ENCODE measurements at places on chromosomes 11 and 22.

- no peak for DNase-seq
Measured at GRCh38 chr11:121929581-121929980, 186.4 kb downstream of the BLID start.

DNA sequence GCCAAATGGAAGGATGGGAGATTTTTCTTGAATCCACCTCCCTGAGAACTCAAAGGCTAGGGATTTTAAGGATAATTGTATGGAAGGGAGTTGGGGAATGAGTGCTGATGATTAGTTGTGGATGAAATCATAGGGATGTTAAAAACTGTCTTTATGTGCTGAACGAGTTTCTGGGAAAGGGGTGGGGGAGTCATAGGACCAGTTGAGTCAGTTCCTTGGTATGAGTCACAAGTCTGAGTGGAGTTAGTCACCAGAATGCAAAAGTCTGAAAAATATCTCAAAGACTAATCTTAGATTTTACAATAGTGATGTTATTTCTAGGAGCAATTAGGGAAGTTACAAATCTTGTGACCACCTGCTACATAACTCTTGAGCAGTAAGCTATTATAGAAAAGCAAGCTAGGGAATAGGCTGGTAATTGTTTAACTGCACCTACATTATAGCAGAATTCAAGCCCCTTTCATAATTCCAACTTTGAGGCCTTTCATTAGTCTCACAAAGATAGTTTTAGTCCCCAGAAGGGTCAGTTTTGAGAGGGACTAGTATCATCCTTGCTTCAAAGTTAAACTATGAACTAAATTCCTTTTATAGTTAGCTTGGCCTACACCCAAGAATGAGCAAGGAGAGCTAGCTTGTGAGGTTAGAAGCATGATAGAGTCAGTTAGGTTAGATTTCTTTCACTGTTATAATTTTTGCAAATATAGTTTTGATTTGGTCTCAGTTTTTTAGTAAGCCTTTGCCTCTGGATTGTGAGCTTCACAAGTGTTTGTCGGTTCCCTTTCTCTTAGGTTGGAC is 668.0 kb downstream of the ETS1 start:
- no peak for DNase-seq

GRCh38 chr11:87307101-87307500 is 269.4 kb downstream of the TMEM135 start:
- DNase-seq = no peak

- DNase-seq = no peak
Measured at GRCh38 chr11:110301032-110301431, 4.6 kb upstream of the RDX start.

DNA sequence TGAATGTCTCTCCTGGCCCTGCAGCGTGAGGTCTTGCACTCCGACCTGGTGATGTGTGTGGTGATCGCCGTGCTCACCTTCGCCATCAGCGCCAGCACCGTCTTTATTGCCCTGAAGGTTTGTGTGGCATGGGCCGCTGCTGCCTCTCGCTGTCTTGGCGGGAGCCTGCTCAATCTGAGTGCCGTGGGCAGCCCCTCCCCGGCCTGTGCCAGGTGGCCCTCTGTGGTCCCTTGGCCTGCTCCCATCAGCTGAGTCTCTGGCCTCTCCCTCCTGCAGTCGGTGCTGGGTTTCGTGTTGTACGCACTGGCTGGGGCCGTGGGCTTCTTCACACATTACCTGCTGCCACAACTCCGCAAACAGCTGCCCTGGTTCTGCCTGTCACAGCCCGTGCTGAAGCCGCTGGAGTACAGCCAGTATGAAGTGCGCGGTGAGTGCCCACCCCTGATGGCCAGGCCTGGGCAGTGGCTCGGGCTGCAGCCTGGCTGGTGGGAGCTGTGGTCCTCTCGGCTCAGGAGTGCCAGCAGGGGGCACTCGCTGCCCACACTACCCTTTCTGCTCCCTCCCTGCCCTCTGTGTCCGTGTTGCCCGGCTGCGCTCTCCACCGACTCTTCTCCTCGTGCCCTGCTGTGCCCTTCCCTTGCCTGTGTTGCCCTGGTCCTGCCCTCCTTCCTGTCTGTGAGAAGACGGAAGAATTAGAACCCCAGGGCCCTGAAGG is 10.2 kb downstream of the PCNX3 start:
- DNase-seq = no peak

DNA sequence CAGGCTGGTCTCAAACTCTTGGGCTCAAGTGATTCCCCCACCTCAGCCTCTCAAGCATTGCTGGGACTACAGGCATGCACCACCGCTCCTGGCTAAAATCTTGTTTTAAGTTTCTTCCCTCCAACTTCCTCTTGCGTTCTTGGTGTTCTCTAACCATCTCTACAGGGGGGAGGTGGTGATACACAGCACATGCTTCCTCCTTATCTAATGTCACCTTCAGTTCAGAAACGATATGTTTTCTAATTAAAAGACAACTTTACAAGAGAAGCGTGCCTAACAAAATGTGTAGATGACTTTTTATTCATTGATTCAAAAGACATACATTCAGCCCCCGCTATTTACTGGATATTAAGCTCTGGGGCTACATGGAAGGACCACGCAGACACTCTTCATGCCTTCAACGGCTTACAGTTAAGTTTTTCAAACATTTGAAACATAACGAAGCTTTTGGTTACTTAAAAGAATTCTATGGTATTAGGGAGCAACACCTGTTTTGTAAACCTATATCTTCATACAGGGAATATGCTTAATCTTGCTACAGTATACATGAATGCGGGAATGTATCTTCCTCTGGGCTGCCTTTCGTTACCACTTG is 933 bp upstream of the DLAT start:
- DNase-seq = no peak

DNA sequence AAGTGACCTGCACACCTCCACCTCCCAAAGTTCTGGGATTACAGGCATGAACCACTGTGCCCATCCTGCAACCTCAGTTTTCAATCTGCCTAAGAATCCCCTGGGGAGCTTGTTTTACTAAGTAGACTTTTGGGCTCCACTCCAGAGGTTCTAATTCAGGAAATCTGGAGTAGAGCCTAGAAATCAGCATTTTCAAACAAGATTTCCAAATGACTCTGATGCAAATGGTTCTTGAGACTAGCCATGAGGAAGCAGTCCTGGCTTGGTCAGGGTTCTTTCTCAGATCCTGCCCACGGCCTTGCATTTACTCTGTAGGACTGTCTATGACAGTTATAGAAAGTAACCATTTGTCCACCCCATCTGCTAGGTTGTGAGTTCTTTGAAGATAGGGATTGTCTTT is 1.6 kb upstream of the KCNE3 start:
- DNase-seq = no peak
